Esophagus squamous epithelium (tissue), 5 donors: ENCODE measurements at places on chromosomes 6 and 20. TPM values are rescaled to one million over a fixed set of nuclear protein-coding genes. Genes with fewer than 3 reads are reported as not detected.

TSPYL4 gene
- 11.8 TPM for total RNA-seq

TRIM10 gene
- not detected for total RNA-seq

ENPP1 gene
- 1.0 TPM for total RNA-seq

ZNF165 gene
- 2.1 TPM for total RNA-seq

OR2W1 gene
- not detected for total RNA-seq

SPATS1 gene
- not detected for total RNA-seq

ITPA gene
- total RNA-seq = 49.5 TPM

ELMO2 gene
- 38.0 TPM for total RNA-seq

RAB44 gene
- total RNA-seq = 0.18 TPM

PPIL6 gene
- total RNA-seq = 0.35 TPM

PLAGL1 gene
- 14.2 TPM for total RNA-seq

ZNF334 gene
- total RNA-seq = 0.70 TPM

LY86 gene
- total RNA-seq = 2.3 TPM

SASH1 gene
- 55.3 TPM for total RNA-seq

RALGAPA2 gene
- total RNA-seq = 23.3 TPM

CRNKL1 gene
- total RNA-seq = 19.4 TPM

SLC35D3 gene
- total RNA-seq = not detected

IRF4 gene
- total RNA-seq = 0.72 TPM

GHRH gene
- not detected for total RNA-seq

PABPC1L gene
- 18.5 TPM for total RNA-seq

PAX1 gene
- total RNA-seq = 0.19 TPM

FOXQ1 gene
- 11.3 TPM for total RNA-seq

CBFA2T2 gene
- 10.7 TPM for total RNA-seq

SDHAF4 gene
- total RNA-seq = 4.0 TPM

CRYBG1 gene
- 154 TPM for total RNA-seq

NMBR gene
- not detected for total RNA-seq

REPS1 gene
- 51.4 TPM for total RNA-seq
